ENCODE measurements at places on chromosomes 5 and 9.
A peak's percentile ranks its signal among the peaks of the same experiment; 100 is the strongest.

DNA sequence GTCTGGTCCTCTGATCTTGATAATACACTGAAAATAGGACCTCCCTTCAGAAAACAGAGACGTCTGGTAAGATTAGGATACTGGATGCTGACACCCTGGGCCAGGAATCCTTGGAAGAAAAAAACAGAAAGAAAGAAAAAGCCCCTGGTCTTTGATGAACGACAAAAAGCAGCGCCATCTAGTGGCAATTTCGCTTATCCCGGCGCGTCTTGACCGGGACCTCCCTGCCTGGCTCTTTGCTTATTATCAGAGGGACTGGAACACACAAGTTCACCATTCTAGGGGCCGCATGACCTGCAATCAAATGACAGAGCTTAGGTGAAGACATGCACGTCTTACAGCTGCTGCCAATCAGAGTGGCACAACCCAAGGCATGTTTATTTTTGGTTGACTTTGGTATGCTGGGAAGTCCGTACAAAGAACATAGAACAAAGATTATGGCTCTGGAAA lies 114.9 kb upstream of the NFIB start:
- peak; percentile 82 for DNase-seq

- DNase-seq = no peak
These were observed 6.8 kb upstream of the ZBTB34 start for GRCh38 chr9:126853667-126854066.

- DNase-seq = no peak
These were observed 97.4 kb upstream of the TRIM32 start for GRCh38 chr9:116589392-116590354.

DNA sequence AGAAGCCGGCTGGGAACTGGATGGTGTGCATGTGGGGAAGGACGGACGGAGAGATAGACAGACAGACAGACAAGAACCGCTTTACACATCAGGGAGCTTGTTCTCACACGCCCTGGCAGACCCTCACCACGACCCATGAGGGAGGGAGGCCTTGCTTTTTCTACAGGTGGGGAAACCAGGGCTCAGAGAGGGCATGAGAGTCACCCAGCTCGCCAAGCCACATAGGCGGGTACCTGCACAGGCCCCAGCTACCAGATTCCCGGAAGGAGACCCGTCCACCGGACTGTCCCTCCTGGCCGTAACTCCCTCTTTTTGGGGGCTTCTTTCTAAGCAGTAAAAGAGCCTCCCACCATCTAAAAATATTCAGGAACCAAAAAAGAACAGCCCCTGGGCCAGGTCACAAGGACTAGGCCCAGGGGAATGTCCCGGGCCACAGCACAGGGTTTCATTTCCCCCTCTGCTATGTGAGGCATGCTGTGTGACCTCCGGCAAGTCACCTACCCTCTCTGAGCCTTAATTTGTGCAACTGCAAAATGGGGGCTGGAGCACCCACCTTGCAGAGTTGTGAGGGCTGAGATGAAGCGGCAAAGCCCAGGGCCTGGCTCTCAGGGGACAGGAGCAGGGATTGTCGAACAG lies 84.4 kb upstream of the SARDH start:
- no peak for DNase-seq

- DNase-seq = no peak
These were observed 23.9 kb downstream of the IRX2 start for GRCh38 chr5:2727550-2727949.

- peak; percentile 72 for DNase-seq
These were observed 473.2 kb downstream of the ENC1 start for GRCh38 chr5:74167206-74167929.

DNA sequence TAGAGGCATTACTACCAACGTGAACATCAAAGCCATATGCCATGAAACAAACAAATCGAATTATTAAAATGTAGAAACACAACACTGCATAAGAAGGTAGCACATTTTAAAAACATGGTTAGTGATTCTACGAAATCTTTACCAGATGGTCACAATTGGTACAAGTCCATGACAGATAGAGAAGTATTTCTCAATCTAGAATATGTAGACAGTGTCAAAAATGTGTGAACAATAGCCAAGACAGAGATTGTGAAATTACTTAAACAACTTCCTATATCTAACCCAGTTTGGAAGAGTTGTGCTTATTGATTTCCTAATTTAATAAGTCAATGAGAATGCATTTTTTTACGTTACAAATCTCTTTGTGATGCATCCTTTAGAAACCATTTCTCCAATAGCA lies 1121.6 kb downstream of the MAT2B start:
- no peak for DNase-seq

- DNase-seq = no peak
These were observed 15.1 kb upstream of the ZCCHC7 start for GRCh38 chr9:37105234-37105633.

- no peak for DNase-seq
These were observed 140.5 kb upstream of the TARS1 start for GRCh38 chr5:33300209-33300742.

DNA sequence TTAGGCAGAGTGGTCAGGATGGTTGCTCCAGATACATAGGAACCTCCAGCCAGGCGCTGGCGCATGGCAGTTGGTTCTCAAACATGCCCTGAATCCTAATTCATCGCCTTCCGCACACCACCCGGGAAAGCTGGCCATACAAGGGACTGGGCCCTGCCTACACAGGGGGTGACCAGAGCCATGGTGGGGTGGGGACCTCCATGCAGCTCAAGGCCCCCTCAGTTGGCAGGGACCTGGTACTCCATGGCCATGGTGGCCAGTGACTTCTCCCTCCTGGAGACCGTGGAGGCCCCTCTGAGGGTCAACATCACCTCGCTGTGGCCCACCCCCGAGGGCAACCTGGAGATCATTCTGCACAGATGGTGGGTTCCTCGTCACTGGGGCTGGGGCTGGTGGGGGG lies 26.8 kb downstream of the PAEP start:
- DNase-seq = no peak

- DNase-seq = no peak
These were observed 97.0 kb upstream of the COL5A1 start for GRCh38 chr9:134544388-134545214.

GRCh38 chr5:157470631-157471030 lies 10.6 kb downstream of the NIPAL4 start:
- no peak for DNase-seq

DNA sequence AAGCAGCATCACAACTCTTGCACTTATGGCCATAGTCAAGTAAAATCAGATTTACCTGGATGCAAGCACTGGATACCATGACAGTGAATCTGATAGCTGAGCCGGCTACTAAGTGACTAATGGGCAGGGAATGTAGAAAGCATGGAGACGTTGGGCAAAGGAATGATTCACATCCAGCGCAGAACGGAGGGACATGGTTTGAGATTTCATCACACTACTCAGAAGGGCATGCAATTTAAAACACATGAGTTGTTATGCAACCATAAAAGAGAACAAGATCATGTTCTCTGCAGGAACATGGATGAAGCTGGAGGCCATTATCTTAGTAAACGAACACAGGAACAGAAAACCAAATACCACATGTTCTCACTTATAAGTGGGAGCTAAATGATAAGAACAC lies 169.1 kb upstream of the PIK3R1 start:
- peak; percentile 95 for DNase-seq

DNA sequence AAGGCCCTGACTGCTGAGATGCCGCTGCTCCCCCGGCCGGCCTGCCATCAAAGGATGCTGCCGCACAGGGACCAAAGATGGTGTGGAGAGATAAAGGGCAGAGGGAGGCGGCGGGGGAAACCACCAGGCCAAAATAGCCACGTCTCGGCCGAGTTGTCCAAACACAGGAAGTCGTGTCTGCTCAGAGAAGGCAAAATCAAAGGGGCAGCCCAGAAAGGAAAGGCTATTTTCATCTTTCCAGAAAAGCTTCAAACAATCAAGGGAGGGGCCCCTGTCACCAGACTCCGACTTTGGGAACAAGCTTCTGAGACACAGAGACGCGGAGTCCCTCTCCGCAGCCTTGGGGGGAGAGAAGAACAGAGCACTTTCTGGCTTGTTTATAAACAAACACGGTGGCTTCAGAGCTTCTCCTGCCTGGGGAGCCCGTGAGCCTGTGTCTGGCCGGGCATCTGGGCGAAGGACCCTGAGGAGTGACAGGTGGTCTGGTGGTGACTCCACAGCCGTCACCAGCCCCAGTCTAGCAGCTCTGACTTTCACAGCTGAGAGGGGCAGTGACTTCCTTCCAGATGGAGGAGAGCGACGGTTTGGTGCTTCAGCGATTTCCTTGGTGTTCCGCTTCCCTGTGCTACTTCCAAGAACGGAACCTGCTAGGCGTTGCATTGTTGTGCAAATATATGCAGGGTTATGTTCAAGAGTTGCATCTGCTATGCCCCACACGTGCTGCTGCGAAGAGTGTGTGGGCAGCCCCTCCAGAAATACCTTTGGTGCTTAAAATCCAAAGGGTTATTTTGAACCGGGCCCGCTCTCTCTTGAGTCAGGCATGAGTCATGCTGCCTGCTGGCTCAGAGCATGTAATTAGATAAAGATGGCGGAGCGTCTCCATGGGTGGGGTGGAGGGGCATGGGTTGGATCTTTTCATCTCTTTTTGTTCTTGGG lies 24.0 kb downstream of the ADAMTSL2 start:
- peak; percentile 65 for DNase-seq

DNA sequence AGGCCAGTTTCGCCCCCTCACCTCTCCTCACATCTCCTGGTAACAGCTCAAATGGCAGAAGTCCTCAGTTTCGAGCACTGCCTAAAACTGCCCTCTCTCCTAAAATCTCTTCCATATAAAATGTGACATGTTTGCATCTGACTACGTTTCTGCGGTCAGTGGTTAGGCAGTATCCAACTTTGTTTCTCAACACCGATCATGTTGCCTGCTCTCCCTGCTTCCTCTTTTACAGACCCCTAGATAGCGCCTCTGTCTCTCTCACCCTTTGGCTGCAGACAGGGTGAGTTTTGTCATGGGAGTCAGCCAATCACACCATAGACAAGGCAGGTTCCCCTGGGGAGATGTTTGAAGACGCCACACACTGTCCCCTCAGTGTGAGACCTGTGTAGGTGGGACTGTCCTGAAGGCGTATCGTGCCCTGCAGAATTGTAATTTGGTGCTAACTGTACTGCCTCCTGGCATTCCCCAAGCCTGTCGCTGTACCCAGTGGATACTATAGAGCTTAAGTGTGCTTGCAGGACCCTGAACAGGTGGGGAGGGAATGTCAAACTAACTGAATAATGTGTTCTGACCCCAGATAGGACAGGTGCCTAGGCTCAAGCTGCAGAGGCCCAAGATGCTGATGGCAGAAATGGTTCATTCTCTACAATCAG lies 1.1 kb downstream of the HEXB start:
- no peak for DNase-seq

DNA sequence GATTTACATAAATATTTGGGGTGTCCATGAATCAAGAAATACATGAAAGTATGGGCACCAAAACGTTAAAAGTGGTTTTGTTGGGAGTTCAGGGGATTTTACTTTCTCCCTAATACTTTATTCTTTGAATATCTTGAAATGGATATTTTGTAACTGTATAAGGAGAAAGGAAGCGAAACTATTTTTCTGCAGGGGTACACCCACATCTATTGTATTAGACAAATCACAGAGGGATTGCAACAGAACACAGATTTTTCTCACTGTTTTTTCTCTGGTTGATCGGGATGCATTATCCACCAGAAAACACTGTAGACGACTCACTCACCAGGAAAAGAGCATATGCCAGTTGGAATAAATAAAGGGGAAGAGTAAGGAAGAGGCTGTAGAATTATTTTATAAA lies 1.2 kb upstream of the RABGAP1 start:
- DNase-seq = no peak

- DNase-seq = no peak
These were observed 152.2 kb downstream of the NR2F1-AS1 start for GRCh38 chr5:93428868-93429267.

- DNase-seq = no peak
These were observed 173.1 kb upstream of the ANKRD55 start for GRCh38 chr5:56406221-56406620.

DNA sequence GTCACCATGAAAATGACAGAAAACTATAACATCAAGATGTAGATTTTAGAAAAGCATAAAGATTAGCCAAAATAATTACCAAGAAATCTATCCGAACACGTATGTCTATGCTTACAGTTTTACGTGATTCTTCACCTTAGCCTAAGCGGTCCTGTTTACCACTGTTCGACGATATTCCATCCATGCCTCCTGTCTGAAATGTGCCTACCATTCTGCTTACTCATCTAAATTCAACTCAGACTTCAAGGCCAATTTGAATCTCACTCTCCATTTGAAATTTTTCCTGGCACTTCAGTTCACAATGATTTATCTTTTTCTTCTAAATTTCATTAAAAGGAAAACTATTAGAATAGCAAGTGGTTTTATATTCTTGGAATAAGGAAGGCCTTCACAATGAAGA lies 15.4 kb downstream of the ZDHHC21 start:
- no peak for DNase-seq

DNA sequence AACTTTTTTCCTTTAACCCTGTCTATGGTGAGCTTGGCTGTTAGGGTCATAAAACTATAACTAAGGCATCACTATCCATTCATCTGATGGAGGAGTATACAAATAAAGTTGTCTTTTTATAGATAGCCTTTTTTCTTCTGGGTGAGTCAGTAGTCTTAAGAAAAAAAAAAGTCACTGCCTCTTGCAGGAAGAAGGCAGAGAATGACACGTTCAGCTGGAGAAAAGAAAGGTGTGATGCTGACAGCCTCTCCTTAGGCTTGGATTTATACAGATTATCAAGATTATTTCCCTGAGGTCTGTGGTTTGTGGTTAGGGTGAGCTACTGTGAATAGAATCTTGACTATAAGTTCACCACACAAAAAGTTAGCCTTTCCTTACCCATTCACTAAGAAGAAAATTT lies 23.0 kb downstream of the EPB41L4B start:
- DNase-seq = peak; percentile 80

- peak; percentile 100 for DNase-seq
These were observed 12.2 kb downstream of the INVS start for GRCh38 chr9:100111235-100111634.

DNA sequence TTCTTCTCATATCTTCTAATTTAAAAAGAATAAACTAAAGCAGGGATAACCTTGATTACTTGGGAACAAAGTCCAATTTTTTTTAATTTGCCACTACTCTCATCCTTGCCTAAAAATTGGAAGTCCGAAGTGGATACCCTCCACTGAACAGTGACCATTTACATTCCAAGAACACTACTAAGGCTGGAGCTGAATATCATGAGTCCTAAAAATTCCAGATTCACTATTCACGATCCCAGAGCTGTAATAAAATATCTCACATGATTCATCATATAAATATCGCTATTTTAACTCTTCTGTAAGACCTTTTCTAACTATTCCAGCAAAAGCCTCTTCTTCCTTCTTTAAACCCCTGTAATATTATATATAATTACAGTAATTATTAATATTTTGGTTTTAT lies 57.4 kb downstream of the ATPSCKMT start:
- peak; percentile 3 for DNase-seq

- DNase-seq = no peak
These were observed 42.7 kb upstream of the PALM2AKAP2 start for GRCh38 chr9:109737295-109737694.

GRCh38 chr5:133453831-133454230 lies 158.5 kb downstream of the FSTL4 start:
- DNase-seq = no peak

Data from astrocyte of the cerebellum (primary cell).